CD8-positive, alpha-beta memory T cell (primary cell): ENCODE measurements at places on chromosomes 11 and 22.
A peak's percentile ranks its signal among the peaks of the same experiment; 100 is the strongest.

DNA sequence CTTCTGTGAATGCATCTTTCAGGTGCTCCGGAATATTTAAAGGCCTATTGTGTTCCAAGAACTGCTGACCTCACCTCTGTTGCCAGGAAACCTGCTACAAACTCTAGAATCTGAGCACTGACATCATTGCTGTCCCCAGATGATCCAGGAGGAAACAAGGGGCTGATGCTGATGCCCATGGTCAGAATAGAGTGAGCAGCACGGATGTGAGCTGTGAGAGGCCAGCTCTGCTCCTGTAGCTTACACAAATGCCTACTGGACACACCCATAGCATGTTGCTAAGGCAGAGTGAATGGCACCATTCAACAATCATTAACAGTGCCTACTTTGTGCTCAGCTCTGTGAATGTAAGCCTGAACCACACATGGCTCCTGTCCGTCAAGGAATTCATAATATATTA is 276.7 kb upstream of the API5 start:
- H3K27ac ChIP-seq: no peak overlapping the region
- no peaks in the 10 kb centered on the region for H3K4me1 ChIP-seq
- H3K27me3 ChIP-seq: no peaks in the 10 kb centered on the region
- no peak for DNase-seq
- H3K36me3 ChIP-seq: no peaks in the 10 kb centered on the region

- H3K27me3 ChIP-seq: no peaks in the 10 kb centered on the region
- no peak overlapping the region for H3K4me3 ChIP-seq
- H3K4me1 ChIP-seq: no peaks in the 10 kb centered on the region
- H3K36me3 ChIP-seq: no peaks in the 10 kb centered on the region
- no peak for DNase-seq
Measured at GRCh38 chr11:75031224-75031753, 42.6 kb downstream of the NEU3 start.

DNA sequence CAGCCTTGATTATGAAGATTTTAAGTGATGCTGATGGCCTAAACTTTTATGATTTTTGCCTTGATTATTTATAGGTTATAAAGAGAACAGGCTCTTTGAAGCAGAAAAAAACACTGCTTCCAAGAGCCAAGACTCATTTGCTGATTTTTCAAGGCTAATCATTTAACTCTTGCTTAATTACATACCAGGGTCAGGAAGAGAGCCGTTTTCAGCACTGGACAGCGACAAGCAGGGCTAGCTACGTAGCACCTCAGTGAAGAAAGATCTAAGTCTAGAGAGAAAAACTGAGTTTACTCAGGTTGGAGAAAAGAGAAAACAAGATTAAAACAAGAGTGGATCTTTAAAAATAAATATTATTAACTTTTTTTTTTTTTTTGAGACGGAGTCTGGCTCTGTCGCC is 615.4 kb upstream of the B3GAT1 start:
- DNase-seq: no peak
- no peak overlapping the region for H3K4me3 ChIP-seq
- H3K36me3 ChIP-seq: no peaks in the 10 kb centered on the region
- H3K27me3 ChIP-seq: no peaks in the 10 kb centered on the region
- no peaks in the 10 kb centered on the region for H3K4me1 ChIP-seq
- no peak overlapping the region for H3K27ac ChIP-seq

DNA sequence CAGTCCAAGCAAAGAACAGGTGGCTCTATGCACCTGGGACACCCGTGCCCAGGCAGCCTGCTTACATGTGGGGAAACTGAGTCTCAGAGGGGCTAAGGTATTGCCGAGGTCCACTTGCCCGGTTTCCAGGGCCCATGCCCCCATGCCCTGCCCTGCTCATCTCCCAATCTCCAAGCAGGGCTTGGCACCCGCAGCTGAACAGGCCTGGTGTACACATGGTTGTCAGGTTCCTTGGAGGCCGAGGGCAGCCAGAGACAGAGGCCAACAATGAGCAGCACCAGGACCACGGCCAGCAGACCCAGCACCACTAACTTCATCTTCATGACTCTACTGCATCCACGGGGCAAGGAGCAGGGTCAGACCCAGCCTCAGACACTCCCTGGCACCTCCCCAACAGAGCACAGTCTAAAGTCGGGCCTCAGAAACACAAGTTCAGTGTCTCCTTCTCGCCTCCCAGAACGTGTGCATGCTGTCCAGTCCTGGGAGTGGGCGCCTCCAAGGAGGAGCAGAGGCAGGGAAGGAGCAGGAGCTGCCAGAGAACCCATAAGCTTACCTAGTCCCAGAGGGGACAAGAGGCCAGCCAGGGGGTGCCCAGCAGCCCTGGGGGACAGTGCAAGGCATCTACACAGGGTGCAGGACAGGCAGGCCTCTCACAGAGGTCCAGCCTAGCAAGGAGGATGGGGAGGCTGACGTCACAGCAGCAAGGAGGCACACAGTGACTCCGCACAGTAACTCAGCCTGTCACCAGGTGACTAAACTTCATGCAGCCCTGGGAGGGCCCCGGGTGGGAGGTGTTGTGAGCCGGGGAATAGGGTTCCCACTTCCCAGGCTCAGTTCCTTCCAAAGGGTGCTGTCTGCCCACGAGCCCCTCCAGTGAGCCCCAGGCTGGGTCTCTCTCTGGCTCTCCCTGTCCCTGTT is 20.2 kb upstream of the RGL4 start:
- no peaks in the 10 kb centered on the region for H3K4me1 ChIP-seq
- no peak overlapping the region for H3K27ac ChIP-seq
- H3K27me3 ChIP-seq: no peaks in the 10 kb centered on the region
- no peaks in the 10 kb centered on the region for H3K36me3 ChIP-seq

- H3K27me3 ChIP-seq: no peaks in the 10 kb centered on the region
- no peaks in the 10 kb centered on the region for H3K4me1 ChIP-seq
- no peak overlapping the region for H3K4me3 ChIP-seq
- no peak for DNase-seq
- H3K27ac ChIP-seq: no peak overlapping the region
Measured at GRCh38 chr11:106292526-106292925, 215.1 kb downstream of the AASDHPPT start.

DNA sequence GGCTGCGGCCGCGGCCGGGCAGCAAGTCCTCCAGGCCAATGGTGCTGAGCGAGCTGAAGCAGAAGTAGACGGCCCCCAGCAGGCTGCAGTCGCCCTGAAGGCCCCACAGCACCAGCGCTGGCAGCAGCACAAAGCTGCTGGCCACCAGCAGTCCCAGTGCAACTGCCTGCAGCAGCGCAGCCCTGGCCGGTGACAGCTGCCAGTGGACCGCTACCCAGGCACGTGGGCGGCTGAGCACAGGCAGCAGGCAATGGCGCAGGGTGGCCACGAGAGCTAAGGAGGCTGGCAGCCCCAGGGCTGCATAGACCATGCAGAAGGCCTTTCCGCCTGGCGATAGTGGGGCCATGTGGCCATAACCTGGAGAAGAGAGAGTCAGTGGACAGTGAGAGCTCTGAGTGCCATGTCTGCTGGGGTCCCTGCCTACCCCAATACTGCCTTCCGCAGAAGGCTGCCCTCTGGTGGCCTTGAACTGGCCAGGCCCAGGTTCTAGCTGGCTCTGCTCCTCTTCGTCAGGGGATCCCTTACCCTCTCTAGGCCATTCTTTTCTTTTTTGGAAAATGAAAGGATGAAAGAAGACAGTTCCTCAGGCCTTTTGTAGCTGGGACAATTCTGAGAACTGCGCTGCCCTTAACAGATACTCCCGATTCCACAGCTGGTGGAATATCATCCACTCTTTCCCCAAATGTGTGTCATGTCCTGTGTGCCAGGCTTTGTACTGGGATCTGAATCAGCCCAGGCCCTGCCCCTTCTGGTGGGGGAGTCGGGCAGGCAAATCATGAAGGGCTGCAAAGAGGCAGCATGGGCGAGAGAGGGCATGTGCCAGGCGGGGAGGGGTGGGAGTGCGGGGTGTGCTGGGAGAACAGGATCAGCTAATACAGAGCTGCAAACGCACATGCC is 1.8 kb downstream of the KCNK7 start:
- peaks cover 17% of the 10 kb centered on the region for H3K4me1 ChIP-seq
- peak; percentile 66 for DNase-seq
- no peak overlapping the region for H3K27ac ChIP-seq
- H3K4me3 ChIP-seq: no peak overlapping the region

DNA sequence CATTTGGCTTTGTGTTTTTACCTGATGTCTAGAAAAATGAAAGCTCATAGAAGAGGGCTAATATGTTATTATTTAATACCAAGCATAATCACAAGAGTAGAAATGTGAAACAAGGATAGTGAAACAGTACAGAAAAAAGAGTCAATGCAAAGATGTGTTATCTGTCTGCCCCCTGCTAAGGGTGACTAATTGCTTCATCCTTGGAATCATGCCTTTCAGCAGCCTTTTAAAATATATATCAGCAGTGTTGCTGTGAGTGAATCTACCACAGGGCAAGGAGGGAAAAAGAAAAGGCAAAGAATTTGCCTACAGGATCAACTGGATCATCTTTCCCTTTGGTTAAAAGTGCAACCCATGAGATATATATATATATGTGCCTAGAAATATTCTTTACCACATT is 867.2 kb upstream of the RAG2 start:
- H3K4me1 ChIP-seq: no peaks in the 10 kb centered on the region
- no peak overlapping the region for H3K4me3 ChIP-seq
- no peak overlapping the region for H3K27ac ChIP-seq
- H3K27me3 ChIP-seq: no peaks in the 10 kb centered on the region
- H3K36me3 ChIP-seq: no peaks in the 10 kb centered on the region

DNA sequence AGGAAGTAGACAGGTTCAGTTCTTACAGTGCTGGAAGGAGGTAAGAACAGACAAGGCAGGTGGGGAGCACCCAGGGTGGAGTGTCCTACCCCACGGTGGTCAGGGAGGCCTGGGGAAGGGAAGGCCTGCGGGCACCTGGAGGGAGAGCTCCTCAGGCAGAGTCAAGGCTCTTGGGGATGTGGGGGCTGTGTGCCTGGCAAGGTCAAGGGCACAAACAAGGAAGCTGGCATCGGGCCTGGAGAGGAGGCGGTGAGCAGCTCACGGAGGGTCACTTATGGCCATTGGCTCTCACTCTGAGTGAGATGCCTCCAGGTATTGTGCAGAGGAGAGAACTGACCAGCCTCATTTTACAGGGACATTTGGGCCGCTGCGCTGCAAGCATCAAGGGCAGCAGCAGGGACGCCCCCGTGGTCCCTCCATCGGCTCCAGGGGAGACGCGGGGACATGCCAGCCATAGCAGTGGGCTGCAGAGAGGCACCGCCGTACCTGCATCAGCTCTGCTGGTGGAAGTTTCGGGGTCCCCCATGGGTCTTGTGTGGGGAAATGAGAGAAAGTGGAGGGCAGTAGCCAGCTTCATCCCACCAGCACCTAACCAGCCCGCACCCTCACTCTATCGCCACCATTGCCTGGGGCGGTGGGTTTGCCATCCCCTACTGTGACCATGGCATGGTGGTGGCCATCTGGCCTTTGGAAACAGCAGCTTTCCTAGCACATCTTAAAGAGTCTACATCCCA is 37.5 kb upstream of the RTL6 start:
- H3K27ac ChIP-seq: no peak overlapping the region
- H3K4me3 ChIP-seq: no peak overlapping the region
- DNase-seq: no peak
- no peaks in the 10 kb centered on the region for H3K4me1 ChIP-seq
- no peaks in the 10 kb centered on the region for H3K27me3 ChIP-seq
- no peaks in the 10 kb centered on the region for H3K36me3 ChIP-seq
